Common myeloid progenitor, CD34-positive (primary cell): ENCODE measurements at places on chromosomes 5 and 9.
A peak's percentile ranks its signal among the peaks of the same experiment; 100 is the strongest.

DNA sequence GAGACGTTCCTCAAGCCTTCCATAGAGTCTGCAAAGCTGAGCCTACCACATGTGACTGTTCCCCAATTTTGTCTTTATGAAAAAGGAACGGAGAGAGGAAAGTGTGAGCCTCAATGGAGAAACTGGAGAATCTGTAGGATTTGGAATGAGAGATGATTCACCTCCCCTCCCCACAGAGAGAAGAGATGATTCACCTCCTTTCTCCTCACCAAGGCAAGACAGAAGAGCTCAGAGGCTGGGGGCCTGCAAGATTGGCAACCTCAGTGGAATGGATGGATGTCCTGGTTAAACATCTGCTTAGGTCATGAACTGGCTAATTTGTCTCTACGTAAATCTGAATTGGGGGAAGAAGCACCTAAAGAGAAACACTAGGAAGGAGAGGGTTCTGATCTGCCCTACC is 17.0 kb upstream of the MOCS2 start:
- H3K27me3 ChIP-seq = no peaks in the 10 kb centered on the region
- H3K4me1 ChIP-seq = no peaks in the 10 kb centered on the region
- DNase-seq = no peak

DNA sequence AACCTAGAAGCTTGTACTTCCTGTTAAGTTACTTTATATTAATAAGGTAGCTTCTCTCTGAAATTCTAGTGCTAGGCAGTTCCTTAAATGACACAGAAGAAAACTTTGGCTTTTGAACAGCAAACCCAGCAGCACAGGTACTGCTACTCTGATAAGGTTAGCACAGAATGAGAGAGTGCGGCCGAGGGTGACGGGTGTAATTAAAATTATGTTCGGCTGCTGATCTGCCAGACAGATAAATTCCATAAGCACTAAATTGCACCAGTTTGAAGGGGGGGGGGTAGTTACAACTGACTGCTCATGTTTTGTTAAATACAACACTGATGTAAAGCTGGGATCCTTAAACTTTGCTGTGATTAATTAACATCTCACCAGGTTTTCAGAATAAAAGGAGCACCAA is 475.1 kb downstream of the SPOCK1 start:
- H3K4me1 ChIP-seq = no peaks in the 10 kb centered on the region
- no peaks in the 10 kb centered on the region for H3K36me3 ChIP-seq

- peaks cover 47% of the 10 kb centered on the region for H3K36me3 ChIP-seq
- no peaks in the 10 kb centered on the region for H3K4me1 ChIP-seq
- DNase-seq = no peak
- no peak overlapping the region for H3K27ac ChIP-seq
Observed at GRCh38 chr5:6737043-6737941, 24.1 kb downstream of the TENT4A start.

DNA sequence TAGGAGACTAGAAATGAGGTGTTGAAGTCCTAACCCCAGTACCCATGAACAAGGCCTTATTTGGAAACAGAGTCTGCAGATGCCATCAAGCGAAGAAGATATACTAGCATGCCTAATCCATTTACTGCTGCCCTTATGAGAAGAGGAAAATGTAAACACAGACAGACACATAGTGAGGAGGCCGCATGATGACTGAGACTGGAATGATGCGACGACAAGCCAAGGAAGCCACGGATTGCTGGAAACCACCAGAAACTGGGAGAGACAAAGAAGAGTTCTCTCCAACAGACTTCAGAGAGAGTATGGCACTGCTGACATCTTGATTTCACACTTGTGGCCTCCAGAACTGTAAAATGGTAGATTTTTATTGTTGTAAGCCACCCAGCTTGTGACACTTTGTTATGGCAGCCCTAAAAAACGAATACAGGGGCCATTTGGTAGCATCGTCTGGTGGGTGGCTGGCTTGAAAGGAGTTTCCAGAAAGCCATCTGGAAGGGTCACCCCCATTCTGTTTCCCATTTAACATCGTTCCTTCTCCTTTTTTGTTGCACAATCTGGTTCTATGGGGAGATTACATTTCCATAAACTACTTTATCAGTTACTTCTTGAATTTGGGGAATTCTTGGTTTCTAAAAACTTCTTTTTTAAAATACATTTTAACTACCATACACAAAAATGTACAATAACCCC is 193.1 kb downstream of the HSD17B3 start:
- no peaks in the 10 kb centered on the region for H3K4me1 ChIP-seq
- no peaks in the 10 kb centered on the region for H3K27me3 ChIP-seq
- DNase-seq = no peak
- H3K27ac ChIP-seq = no peak overlapping the region

DNA sequence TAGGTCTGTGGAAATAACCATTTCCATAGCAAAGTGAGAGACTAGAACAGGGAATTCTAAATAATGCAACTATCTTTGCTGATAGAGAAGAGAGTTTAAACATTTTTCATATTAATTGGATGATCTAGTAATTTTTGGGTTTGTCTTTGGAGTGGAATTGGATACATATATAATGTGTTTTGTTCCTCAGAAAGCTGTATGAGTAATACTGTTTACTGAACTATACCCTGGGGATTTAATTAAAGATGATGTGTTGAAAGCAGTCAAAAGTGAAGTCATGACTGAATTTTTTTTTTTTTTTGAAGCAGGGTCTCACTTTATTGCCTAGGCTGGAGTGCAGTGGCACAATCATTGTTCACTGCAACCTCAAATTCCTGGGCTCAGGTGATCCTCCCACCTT is 17.9 kb downstream of the FER start:
- no peak overlapping the region for H3K27ac ChIP-seq
- H3K4me1 ChIP-seq = peaks cover 2% of the 10 kb centered on the region
- H3K27me3 ChIP-seq = no peaks in the 10 kb centered on the region
- no peak overlapping the region for H3K4me3 ChIP-seq
- H3K36me3 ChIP-seq = no peaks in the 10 kb centered on the region

DNA sequence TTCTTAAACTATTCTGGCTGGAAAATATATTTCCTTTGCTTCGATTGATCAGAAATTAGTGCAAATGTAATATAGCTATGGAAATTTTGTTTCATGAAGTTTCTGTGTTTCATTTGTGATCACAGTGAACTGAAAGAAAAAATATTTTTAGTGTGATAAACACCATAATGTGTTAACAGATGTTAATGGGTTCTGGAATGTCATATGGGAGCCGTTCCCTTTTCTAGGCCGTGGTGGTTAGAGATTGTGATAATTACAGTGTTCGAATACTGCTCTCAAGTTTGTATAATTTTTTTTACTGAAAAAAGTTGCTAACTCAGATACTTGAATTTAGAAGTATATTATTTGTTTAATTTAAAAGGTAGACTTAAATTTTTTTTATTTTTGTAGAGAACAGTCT is 19.3 kb downstream of the GAPVD1 start:
- H3K4me3 ChIP-seq = no peak overlapping the region
- H3K4me1 ChIP-seq = no peaks in the 10 kb centered on the region
- no peak for DNase-seq
- no peak overlapping the region for H3K27ac ChIP-seq
- peaks cover 9% of the 10 kb centered on the region for H3K36me3 ChIP-seq

DNA sequence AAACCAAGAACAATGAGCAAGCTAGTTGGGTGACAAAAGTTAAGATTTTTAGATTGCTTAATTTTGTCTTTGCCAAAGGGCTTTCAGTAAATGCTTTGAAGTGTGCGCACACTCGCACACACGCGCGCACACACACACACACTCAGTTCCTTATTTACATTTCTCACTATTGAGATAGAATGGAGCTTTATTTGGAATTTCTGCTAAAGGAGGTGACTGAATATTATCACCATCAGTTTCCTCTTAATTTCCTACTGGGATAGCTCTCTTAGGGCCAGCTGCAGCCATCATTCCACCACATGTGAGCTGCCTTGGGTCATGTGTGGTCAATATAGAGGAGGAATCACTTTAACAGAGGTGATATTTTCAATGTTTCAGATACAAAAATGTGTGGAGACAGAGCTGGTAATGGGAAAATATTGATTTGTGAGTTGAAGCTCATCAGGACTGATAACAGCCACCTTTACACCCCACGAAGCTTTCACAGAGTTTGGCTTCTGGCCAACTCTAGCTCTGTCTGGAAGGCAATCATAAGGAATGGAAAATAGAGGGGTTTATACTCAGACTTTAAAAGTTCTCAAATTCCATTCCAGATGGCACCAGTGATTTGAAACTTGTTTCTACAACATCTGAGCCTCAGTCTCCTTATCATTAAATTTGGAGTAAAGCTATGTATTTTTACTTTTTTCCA is 99.9 kb downstream of the MACIR start:
- no peaks in the 10 kb centered on the region for H3K27me3 ChIP-seq
- H3K36me3 ChIP-seq = no peaks in the 10 kb centered on the region
- H3K4me1 ChIP-seq = no peaks in the 10 kb centered on the region
- DNase-seq = no peak
- H3K27ac ChIP-seq = no peak overlapping the region

DNA sequence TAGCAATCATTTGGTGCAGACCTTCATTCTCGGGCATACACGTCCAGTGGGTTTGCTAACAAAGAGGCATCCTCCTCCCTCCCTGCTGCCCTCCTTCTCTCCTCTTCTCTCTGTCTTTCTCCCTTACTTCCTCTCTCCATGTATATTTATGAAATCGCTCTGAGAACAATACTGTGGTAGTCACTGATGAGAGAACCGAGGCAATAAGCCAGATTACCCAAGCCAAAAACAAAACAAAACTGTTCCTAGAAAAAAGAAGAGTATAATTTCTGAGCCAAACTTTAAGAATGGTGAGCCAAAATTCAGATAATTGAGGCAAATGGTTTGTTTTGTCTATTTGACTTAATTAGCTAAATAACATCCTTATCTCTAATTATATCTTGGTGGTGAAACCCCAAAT is 15.8 kb upstream of the HMHB1 start:
- no peak overlapping the region for H3K4me3 ChIP-seq
- H3K27me3 ChIP-seq = no peaks in the 10 kb centered on the region
- peaks cover 8% of the 10 kb centered on the region for H3K4me1 ChIP-seq
- no peaks in the 10 kb centered on the region for H3K36me3 ChIP-seq

DNA sequence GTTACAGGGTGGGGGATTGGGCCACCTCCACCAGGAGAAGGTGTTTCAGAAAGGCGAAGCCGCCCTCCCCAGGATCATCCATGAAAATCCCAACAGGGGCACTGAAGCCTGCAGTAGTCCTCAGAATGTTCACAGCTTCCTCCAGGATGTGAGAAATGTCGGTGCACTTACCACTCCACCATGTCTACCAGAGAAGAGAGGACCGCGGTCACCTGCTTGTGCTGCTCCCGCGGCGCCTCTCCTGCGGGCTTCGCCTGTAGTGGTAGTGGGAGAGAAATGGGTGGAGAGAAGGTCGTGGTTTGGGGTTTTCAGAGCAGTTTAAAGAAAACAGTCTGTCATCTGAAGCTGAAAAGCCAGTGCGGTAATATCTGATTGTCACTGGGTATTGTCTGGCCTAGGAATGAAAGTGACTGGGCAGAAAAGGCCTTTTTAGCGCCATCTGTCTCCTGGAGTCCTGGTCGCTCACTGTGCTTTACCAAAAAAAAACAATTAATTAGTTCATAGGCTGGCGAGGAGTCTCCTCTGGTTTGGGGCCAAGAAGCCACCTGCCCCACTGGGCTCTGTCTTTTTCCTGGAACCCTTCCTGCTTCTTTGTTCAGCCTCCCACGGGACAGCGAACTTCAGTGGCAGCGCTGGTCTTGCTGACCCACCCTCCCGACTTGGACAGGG is 23.0 kb upstream of the PPP1R26 start:
- DNase-seq = peak; percentile 62
- no peaks in the 10 kb centered on the region for H3K27me3 ChIP-seq
- no peaks in the 10 kb centered on the region for H3K36me3 ChIP-seq
- H3K27ac ChIP-seq = no peak overlapping the region

DNA sequence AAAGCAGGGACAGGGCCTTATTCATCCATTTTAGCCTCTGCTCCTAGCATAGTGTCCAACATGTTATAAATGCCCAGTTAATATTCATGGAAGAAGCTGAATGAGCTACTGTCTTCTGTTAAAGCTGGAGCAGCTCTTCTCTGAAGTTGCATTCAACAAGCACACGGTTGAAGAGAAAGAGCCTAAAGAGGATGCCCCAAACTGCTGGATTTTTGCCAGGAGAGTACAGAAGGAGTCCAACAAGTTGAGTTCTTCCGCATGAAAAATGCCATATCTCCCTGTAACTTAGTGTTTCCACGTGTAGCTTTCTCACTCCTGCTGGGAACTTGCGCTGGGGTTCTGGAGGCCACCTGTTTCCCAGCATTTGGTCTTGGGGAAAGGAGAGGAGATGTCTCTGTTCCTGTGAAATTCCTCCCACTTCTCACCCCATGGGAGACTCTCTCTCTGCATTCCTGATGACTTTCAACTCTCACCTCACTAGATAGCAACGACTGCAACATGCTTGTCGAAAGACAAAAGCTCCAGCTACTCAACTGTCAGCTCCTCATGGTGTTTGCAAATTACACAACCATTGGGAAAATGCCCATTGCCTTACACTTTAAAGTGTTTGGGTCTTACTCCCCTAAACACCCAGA is 122.8 kb downstream of the KIF4B start:
- no peaks in the 10 kb centered on the region for H3K36me3 ChIP-seq
- no peaks in the 10 kb centered on the region for H3K4me1 ChIP-seq
- H3K27ac ChIP-seq = no peak overlapping the region
- peaks cover 5% of the 10 kb centered on the region for H3K27me3 ChIP-seq

DNA sequence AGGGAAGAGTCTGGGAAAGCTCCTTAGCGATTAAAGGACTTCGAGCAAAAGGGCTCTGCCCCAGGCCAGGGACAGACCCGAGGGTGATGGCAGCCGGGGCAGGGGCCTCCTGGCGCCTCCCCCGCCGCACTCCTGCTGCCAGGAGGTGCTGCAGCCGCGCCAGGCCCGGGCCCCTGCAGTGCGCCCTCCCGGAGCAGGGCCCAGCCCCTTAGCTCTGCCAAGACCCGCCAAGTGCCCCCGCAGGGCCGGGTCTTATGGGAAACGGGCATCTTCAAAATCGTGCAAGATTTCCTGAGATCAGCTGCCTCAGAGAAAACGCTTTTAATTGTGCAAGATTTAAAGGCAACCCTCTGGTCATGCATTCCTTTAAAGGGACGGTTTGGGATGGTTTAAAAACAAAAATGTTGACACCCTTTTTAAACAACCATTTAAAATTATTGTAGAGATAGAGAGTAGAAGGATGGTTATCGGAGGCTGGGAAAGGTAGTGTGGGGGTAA is 52.4 kb downstream of the CDC14B start:
- H3K36me3 ChIP-seq = no peaks in the 10 kb centered on the region
- DNase-seq = no peak
- H3K27ac ChIP-seq = peak overlapping the region; percentile 66
- H3K4me3 ChIP-seq = peak overlapping the region; percentile 71
- H3K27me3 ChIP-seq = no peaks in the 10 kb centered on the region
- H3K4me1 ChIP-seq = peaks cover 4% of the 10 kb centered on the region

DNA sequence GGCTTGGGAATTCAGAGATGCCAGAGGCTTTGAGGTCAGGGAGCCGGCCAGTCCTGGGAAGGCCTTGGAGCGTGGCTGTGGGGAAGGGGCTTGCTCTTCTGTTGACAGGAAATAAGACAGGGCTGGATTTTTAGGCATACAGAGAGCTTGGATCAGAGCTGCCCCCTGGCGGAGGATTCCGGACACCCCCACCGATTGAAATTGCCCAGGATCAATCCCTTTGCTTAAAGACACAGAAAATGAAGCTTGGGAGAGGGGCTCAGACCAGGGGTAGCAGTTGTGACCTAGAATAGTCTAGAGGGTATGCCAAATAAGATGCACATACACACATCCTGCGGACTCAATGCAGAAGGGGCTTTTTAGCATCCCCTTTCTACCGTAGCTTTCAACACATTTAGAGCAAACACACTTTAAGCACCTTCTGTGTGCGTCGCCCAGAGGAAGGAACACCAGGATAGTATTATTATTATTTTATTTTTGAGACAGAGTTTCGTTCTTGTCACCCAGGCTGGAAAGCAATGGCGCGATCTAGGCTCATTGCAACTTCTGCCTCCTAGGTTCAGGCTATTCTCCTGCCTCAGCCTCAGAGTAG is 1.7 kb upstream of the NTMT1 start:
- H3K4me3 ChIP-seq = no peak overlapping the region
- peak; percentile 68 for DNase-seq
